OCI-M1 (cell line): ENCODE measurements at places on chromosomes 6 and 20.
A peak's percentile ranks its signal among the peaks of the same experiment; 100 is the strongest.

DNA sequence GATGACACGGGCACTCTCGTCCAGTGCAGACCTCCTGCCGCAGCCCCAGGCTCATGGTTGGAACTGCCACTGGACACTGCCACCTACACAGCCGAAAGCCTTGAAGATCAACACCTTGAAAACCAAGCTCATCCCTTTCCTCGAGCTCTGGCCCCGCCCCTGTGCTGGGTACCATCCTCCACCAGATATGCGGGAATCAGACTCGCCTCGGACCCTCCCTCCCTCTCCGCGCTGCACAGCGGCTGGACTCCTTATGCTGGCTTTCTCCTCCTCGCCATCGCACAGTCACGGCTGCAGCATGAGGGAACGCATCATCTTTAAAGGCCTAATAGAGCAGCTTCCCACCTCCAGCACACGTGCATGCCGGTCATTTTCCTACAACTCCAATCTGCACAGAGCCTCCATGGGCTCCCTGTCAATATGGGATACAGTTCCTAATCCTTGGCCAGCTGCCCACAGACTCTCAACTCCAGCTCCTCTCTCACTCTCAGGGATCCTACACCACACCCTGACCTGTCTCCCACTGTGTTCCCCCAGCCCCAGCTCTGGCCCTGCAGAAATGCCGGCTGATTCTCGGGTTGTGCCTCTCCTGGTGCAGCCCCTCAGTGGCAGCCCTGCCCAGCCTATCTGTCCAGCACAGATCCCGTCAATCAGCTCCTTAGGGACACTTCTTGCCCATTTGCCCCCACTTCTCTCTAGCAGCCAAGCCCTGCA lies 23.2 kb downstream of the TXNDC5 start:
- no peak for DNase-seq

- no peak for DNase-seq
These were observed 150.2 kb upstream of the SNX9 start for GRCh38 chr6:157672726-157673412.

GRCh38 chr6:21070620-21071019 lies 522.9 kb upstream of the SOX4 start:
- no peak for DNase-seq

GRCh38 chr6:77463308-77463860 lies at the start of gene HTR1B:
HTR1B (minus strand) TSS chr6:77463491; CDS start chr6:77463403, 88 bp downstream.
- peak; percentile 79 for DNase-seq

GRCh38 chr20:11452326-11452725 lies 465.4 kb upstream of the BTBD3 start:
- no peak for DNase-seq

DNA sequence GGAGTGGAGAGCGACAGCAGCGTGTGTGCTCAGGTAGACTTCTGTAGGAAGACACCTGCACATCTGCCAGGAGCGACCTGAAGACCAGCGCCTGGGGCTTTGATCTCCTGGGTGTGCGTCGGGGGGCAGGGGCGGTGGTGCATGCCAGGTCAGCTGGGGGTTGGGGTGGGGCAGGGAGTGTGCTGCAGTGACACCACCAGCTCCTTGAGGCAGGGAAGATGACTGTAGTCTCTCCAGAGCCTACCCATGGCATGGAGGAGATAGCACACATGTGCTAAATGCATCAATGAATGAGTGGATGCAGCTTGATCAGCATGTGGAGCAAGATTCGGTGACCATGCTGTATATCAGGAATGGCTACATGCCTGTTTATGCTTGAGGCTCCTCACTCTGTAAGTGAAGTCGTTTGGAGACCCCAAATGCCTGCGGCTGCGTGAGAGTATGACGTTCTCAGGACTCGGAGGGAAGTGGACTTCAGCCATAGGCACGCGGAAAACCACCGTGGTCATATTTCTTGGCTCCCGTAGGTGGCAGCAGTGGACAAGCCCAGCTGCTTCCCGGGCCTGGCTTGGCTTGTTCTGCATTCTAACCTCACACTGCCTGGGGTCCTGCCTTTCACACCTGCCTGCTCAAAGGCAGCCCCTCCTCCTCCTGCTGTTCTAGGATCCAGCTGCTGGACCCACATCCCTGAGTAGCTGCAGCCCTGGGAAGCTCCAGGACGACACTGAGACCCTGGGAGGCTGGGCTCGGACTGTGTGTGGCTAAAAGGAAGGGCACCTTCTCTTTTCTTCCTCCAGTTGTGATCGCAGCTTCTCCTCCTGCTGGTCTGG lies 39.4 kb upstream of the KCNK16 start:
- DNase-seq, result peak; percentile 85

DNA sequence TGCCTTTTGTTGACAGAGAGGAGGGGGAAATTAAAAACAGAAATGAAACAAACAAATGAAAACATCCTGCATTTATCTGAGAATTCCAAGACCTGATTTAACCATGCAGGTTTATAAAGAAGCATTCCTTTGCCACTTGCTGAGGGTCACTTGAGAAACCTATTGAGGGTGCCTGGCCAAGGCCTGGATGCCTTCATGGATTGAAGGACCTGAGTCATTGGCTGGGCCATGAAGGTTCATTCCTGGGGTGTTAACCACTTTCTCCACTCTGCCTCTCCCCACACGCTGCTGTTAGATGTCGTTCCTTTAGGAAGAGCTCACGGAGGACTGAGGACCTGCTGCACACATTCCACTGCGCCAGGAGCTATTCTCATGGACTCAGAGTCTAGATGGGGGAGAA lies 49.7 kb downstream of the DAAM2 start:
- DNase-seq, result no peak

DNA sequence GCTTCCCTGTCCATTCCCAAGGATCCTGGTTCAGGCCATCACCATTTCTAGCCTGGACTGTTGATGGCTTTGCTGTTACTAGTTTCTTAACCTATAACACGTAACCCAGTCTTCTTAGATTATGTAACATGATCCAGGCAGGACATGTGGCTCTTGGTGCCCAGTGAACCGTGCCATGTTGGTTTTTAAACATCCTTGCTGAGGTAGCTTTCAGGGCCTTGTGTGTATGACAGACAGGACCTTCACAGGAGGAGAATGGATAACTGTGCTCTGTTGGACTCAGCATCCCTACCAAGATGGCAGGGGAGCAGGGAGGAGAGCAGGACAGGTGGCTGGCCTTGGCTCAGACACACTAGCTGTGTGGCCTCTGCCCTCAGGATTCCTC lies 46.8 kb downstream of the PANK2 start:
- DNase-seq, result no peak

DNA sequence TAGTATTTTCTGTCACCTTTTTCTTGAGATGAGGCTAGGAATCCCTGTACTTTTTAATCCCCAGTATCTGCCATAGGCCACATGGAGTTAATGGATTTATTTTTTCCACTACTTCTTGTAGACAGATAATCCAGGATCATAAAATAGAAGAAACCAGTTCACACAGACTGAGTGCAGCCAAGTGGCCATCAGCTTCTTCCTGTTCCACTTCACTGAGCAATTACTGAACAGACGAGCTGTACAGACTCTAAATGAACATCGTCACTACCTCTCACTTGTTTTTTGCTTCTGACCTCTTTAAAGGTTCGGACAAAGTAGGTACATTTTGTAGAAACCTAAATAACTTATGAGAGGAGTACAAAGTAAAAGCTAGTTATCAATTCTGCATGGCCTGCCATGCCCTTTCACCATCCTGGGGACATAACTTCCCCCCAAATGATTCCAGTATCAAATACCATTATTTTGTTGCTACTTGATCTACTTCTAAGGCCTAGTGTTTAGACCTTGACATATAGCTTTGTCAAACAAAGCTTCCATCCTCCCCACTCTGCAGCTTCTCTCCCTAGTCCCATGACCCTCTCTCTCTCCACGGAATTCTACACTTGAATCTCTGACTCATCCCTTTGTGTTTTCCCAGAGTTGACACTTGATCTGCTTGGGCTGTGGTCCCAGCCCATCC lies 34.4 kb upstream of the ARHGAP18 start:
- DNase-seq, result peak; percentile 61
